ENCODE measurements at places on chromosomes 11 and 22.
A peak's percentile ranks its signal among the peaks of the same experiment; 100 is the strongest.

GRCh38 chr11:94924171-94924572, 49.2 kb downstream of the CWC15 start:
- DNase-seq: no peak

DNA sequence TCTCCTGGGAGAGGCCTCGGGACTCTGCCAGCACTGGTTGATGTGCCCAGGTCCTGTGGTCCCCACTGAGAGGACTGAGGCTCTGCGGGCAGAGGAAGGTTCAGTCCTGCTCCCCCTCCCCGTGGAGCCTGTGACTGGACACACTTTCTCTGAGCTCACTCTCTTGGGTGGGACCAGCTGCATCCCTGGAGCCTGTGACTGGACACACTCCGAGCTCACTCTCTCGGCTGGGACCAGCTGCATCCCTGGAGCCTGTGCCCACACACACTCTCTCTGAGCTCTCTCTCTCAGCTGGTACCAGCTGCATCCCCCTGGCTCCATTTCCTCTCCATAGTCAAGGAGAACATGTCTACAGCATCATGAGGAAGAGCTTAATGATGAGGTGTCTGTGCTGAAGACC, 39.5 kb downstream of the TOLLIP start:
- no peak for DNase-seq

GRCh38 chr11:115745066-115745465, 240.9 kb upstream of the CADM1 start:
- no peak for DNase-seq

- DNase-seq: no peak
Measured at GRCh38 chr11:70066136-70066520, 12.0 kb upstream of the ANO1 start.

- no peak for DNase-seq
Measured at GRCh38 chr22:39724390-39724789, 153.8 kb downstream of the CACNA1I start.

DNA sequence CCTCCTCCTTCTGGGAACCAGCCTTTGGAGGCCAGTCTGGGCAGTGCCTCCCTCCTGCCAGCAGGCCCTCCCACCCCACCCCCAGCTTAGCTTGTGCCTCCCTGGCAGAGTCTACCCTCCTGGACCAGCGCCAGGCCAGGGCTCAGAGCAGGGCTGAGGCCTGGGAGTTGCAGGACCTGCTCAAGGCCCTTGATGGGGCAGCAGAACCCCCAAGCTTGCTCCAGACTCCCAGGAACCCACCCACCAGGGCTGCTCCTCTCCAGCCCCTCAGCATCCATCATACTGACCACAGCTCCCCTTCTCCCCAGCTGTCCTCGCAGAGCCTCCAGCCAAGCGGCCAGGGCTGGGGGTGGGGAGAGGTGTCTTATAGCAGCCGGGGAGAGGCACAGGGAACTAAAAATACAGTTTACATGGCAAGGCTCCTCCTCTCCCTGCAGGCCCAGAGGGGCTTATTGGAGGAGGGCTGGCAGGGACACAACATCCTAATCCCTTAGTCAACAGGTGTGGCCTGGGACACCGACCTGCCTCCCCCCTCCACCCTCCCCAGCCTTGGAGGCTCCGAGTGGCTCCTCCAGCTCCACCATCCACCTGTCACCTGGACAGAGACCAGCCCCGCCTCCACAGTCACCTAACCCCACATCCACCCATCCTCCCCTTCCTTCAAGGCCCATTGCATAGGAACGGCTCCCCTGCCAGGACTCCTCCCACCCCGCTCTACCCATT, 5.2 kb upstream of the MB start:
- DNase-seq: peak; percentile 100

- DNase-seq: no peak
Measured at GRCh38 chr22:50540381-50540780, 5.3 kb upstream of the KLHDC7B start.

- DNase-seq: no peak
Measured at GRCh38 chr22:23457380-23457985, 122.6 kb downstream of the IGLL1 start.

DNA sequence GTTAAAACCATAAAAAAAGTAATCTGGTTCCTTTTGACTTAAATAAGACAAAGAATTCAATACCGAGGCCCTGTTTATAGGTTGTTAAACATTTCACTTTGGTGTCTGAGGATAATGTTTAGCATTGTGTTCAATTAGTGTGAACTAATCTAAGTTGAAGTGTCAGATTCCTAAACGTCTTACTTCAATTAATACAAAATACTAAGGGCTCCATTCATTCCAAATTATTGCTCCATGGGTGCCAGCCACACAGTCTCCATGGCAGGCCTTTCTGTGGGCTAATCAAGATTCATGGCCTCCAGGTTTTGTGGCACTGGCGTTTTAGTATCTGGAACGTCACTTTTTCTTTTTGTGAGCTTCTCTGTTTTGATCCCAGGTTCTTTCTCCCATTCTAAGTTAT, 89.4 kb downstream of the TMEM135 start:
- no peak for DNase-seq

- no peak for DNase-seq
Measured at GRCh38 chr22:42613872-42614301, 796 bp downstream of the POLDIP3 start.

GRCh38 chr22:41613456-41613855, 7.4 kb downstream of the DESI1 start:
- DNase-seq: no peak

- DNase-seq: no peak
Measured at GRCh38 chr11:67523556-67524479, 572 bp upstream of the CABP2 start.

- no peak for DNase-seq
Measured at GRCh38 chr11:68470304-68470811, 9.8 kb downstream of the PPP6R3 start.

GRCh38 chr11:11416917-11417316, 63.9 kb upstream of the CSNK2A3 start:
- DNase-seq: no peak
